Activated CD4-positive, alpha-beta T cell treated with anti-CD3 and anti-CD28 coated beads, Interleukin-2, amount 50 U/mL, for 1 hour (primary cell): ENCODE measurements at places on chromosomes 16 and 17.

DNA sequence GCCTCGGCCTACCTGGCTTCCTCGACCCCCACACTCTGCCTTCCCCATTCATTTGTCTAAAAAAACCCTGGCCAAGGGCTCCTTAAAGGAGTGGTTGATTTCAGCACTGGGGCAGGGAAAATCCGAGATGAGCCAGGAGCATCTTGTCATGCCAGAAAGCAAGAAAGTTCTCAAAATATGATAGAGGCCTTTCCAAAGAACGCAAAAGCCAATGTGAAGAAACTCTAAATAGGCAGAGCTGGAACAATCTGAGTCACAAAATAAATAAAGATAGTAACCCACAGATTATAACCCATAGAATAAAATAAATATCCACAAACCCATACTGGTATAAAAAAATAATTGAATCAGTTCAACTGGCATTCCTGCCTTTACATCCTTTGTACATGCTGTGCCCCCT lies 192.3 kb upstream of the SALL1 start:
- no peak for DNase-seq

GRCh38 chr17:47099451-47099986 lies 89.6 kb downstream of the CDC27 start:
- no peak for DNase-seq

GRCh38 chr17:65609749-65610148 lies 48.3 kb upstream of the AXIN2 start:
- DNase-seq = no peak

DNA sequence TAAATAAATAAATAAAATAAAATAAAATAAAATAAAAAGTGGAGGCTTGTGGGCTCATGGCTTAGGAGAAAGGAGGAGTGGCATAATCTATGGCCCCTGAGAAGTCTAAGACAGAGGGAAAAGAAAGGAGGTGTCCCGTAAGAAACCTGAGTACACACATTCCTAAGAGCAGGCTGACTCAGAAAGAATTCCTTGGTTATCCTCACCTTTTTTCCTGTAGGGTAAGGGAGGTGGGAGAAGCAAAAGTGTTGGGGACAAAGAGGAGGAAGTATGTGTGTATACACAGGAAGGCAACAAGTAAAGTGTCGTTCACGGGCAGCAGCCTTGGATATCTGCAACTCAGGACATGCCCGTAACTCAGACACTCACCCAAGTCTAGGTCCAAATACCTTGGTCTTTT lies 29.3 kb downstream of the MARF1 start:
- no peak for DNase-seq

GRCh38 chr17:47686664-47687327 lies 7.2 kb upstream of the TBKBP1 start:
- no peak for DNase-seq

GRCh38 chr16:89115216-89115861 lies 21.7 kb downstream of the ACSF3 start:
- peak; percentile 89 for DNase-seq

DNA sequence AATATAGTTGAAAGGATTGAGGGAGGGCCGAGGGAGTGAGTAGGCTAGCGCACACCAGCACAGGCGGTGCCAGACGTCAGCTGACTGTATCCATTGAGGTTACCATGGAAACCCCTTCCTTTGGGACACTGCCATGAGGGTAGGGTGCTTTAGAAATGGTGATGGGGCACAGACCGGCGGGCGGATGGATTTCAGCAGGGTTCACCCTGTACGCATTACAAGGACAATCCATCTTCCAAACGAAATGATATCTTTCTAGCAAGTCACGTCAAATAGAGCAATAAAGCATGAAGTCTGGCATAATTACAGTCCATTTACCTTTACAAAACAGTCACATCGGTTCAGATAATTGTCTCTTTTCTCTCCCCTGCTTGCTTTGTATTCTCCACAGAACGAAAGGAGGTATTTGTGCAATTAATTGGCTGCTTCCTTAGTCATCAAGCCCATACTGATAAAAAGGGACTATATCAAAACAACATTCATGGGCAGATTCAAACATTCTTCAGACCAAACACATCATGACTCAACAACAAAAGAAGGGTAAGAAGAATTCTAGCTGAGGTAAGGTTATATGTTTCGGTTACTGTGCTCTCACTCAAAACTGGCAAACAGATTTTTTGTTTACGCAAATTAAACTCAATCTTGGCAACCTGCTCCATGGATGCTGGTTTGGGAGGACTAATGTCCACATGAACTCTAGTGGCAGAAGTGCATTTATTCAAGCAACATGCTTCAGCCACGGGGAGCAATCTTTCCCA lies 140.6 kb downstream of the CDK5R1 start:
- DNase-seq = no peak
